ENCODE measurements at places on chromosomes 2 and 18. TPM values are rescaled to one million over a fixed set of nuclear protein-coding genes. Genes with fewer than 3 reads are reported as not detected.
A peak's percentile ranks its signal among the peaks of the same experiment; 100 is the strongest.

DNA sequence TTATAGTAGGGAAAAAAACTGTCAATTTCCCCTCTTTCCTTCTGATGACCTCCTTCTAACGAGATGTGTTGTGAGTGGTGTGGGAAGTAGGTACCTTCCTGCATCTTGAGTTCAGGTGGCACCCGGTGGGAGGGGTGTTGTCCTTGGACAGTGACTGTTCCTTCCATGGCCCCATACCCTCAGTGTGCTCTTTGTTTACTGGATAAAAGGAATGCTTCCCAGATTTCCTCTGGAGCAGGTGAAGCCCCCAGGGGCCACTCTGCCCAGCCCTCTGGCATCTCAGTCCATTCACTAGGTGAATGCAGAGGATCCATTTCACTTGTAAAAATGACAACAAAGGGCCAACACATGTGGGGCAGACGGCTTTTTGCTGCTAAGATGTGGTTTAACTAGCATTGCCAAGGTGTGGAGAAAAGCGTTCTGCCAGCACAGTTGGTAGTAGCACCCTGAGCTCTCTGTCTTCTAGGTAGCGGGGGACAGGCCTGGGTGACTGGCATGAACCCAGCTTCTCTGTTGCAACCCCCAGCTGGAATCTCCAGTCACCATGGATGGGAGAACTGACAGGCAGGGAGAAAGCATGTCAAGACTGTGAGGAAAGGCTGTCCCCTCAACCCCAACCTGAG is 6.9 kb downstream of the GDF7 start:
- no peak for DNase-seq

The ANTXR1 gene
- 0.60 TPM for polyA plus RNA-seq

The CTDP1 gene
- polyA plus RNA-seq, result 2.7 TPM

The MAL gene
- polyA plus RNA-seq, result not detected

- DNase-seq, result no peak
Measured at GRCh38 chr2:20429528-20429927, 17.3 kb upstream of the RHOB start.

- DNase-seq, result peak; percentile 52
Measured at GRCh38 chr2:48601349-48601748, 16.3 kb upstream of the GTF2A1L start.

The ORMDL1 gene
- 22.1 TPM for polyA plus RNA-seq

DNA sequence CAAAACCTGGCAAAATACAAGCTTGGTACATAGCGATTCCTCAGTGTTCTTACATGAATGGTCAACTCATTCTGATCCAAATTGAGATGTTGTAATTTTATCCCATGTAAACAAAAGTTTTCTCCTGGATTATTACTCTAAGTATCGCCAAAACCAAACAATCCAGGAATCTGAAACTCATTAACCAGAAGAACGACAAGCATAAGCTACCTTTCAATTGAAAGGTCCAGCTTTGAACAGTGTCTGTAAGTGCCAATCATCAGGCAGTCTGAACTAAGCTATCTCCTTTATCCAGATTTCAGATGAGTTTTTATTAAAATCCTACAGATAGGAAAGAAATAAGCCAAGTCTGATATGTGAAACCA is 2.4 kb downstream of the MEX3C start:
- no peak for DNase-seq

DNA sequence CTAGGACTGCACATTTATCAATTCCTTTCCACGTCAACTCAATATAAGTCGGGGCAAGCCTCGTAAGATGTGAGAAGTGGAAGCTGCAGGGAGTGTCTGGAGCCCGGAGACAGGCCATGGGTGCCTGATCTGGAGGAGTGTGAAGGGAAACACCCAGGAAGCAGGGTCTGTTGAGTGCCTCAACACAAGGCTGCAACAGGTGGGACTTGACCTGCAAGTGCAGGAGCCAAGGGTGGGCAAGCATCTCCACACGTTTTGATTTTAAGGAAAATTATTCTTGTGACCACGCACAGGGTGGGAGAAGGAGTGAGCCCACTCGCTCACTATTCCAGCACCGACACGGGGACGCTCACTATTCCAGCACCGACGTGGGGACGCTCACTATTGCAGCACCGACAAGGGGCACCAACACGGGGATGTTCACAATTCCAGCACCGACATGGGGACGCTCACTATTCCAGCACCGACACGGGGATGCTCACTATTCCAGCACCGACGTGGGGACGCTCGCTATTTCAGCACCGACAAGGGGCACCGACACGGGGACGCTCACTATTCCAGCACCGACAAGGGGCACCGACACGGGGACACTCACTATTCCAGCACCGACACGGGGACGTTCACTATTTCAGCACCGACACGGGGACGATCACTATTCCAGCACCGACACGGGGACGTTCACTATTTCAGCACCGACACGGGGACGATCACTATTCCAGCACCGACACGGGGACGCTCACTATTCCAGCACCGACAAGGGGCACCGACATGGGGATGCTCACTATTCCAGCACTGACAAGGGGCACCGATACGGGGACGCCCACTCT is 197.3 kb downstream of the EIPR1 start:
- peak; percentile 52 for DNase-seq

- no peak for DNase-seq
Measured at GRCh38 chr2:53028746-53029423, 738.7 kb upstream of the CHAC2 start.

The CRYGC gene
- polyA plus RNA-seq, result not detected

- peak; percentile 16 for DNase-seq
Measured at GRCh38 chr2:71930049-71930681, 217.5 kb downstream of the CYP26B1 start.

GRCh38 chr2:121613152-121613551 is 36.1 kb downstream of the CLASP1 start:
- DNase-seq, result no peak

Data from liver (tissue), 10 donors.